ENCODE measurements at places on chromosomes 16 and 17.

- no peak for DNase-seq
Observed at GRCh38 chr16:85309656-85310587, 197.7 kb upstream of the CIBAR2 start.

- no peak for DNase-seq
Observed at GRCh38 chr16:2299915-2300192, 31.9 kb upstream of the RNPS1 start.

DNA sequence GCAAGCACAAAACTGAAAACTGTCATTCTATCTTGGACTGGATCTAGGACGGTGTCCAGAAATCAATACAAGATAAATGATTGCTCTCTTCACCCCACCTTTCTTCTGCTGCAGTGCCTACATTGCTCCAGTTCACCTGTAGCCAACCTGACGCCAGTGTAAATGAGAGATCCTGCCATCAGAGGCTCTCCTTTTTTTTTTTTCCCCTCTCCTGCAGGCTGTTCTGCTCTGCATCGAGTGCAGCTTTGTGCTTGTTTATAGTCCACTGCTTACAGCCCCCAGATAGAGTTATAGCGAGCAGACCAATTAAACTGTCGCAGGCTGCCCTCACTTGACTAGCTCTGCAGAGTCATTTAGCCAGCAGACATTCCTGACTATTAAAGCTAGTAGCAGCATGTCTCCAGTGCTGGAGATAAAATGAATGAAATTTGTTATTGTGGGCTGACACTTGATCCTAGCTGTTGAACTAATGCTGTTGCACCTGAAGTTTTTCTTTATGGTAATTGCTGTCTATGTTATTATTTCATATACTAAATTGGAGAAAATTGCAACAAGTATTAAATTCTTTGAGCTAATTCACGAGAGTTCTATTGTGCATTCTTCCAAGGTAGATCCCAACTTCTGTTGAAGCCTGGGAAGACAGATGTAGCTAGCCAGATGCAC is 257.1 kb downstream of the FTO start:
- no peak for DNase-seq

DNA sequence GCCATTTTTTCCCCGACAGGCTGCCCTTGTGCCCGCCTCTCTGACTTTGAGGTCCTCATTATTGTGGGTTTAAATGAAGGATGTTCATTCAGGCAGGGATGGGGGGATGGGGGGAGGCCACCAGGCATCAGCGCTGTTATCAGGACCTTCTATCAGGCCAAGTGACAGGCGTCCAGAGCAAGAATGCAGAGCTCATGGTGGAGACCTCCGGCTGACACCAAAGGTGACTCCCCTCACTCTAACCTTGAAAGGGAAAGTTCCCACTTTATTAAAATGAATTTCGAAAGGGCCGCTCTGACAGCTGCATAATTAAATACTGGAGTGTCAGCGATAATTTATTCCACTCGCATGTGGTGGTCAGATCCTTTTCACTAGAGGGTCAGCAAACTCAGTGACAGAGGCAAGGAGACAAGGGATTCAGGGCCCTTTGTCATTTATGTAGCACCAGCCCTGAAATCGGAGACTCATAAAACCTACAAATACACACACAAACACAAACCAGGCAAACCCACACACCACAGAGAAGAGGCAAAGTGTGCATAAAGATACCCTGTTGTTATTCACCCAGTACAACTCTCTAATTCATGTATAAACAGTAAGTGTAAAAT is 436.0 kb downstream of the MAF start:
- DNase-seq: no peak

- DNase-seq: no peak
Observed at GRCh38 chr17:49117587-49118230, 14.9 kb upstream of the B4GALNT2 start.

DNA sequence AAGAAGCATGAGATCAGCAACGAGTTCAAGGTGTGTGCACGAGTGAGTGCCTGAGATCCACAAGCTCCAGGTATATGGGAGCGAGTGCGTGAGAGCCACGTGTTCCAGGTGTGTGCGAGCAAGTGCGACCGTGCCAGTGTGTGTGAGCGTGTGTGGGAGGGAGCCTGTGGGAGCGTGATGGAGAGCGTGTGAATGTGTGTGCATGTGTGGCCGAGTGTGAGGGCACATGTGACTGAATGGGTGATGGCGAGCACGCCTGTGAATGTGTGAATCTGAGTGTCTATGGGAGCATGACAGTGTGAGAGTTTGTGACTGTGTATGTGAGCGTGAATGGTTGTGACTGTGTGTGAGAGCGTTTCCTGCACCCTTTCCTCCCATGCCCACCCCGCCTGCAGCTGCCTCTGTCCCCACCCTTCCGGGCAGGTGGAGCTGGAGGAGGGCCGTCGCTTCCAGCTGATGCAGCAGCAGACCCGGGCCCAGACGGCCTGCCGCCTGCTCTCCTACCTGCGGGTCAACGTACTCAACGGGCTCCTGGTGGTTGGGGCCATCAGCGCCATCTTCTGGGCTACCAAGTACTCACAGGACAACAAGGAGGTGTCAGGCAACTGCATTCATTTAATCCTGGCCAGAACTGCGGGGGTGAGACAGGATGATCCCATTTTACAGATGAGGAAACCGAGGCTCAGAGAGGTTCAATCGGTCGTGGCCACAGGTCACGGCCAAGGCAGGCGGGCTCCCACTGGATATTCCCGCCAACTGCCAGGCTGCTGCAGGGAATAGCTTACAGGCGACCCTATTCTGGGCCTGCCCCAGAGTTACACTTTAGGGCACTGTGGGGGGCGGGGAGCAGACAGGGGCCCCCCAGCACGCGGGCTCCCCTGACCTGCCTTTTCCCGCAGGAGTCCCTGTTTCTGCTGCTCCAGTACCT is 3.7 kb downstream of the TMC8 start:
- DNase-seq: peak; percentile 70

DNA sequence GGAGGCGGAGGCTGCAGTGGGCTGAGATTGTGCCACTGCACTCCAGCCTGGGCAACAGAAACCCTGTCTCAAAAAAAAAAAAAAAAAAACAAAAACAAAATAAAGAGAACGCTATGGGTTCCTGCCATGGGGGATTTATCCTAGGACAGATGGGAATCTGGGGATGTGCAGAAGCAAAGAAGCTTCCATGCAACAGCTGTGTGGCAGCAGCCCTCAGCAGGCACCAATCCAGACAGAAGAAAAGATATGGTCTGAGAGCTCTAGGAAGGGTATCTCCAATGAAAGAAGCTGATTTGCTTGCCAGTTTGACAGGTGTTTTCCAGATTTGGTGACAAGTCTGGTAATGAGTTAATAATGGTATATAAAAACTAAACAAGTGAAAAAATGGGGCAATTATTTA is 11.6 kb downstream of the MYO19 start:
- no peak for DNase-seq

DNA sequence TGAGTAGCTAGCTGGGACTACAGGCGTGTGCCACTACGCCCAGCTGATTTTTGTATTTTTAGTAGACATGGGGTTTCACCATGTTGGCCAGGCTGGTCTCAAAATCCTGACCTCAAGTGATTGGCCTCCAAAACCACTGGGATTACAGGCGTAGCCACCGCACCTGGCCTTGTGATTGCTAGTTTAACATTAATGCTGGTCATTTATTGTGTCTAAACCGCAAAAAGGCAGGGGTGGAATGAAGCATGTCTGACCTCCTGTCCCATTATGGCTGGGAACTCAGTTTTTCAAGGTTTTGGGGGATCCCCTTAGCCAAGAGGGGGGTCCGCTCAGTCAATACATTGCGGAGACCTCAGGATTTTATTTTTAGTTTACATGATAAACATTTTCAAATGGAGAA is 10.7 kb upstream of the CNGB1 start:
- DNase-seq: no peak
